ENCODE measurements at places on chromosomes 12 and 14. TPM values are rescaled to one million over a fixed set of nuclear protein-coding genes. Genes with fewer than 3 reads are reported as not detected.

Gene SLC17A8
- polyA plus RNA-seq: not detected

Gene SLC24A4
- 0.09 TPM for polyA plus RNA-seq

Gene LRTM2
- not detected for polyA plus RNA-seq

Gene DHRS1
- 38.7 TPM for polyA plus RNA-seq

Gene CLEC4D
- polyA plus RNA-seq: 0.22 TPM

Gene DPF3
- 0.91 TPM for polyA plus RNA-seq

Gene SDR9C7
- polyA plus RNA-seq: not detected

Gene PPFIBP1
- polyA plus RNA-seq: 24.4 TPM

Gene KIF26A
- 2.5 TPM for polyA plus RNA-seq

Gene ALX1
- polyA plus RNA-seq: not detected

Gene LYZ
- 30.0 TPM for polyA plus RNA-seq

Gene SERPINA1
- polyA plus RNA-seq: 4.1 TPM

Gene NOVA1
- 5.7 TPM for polyA plus RNA-seq

Gene SOX5
- 1.1 TPM for polyA plus RNA-seq

Gene MYF5
- polyA plus RNA-seq: not detected

Gene KRT7
- polyA plus RNA-seq: 12.1 TPM

Gene BATF
- 7.2 TPM for polyA plus RNA-seq

Gene CCDC197
- polyA plus RNA-seq: not detected

Gene FGF23
- polyA plus RNA-seq: not detected

Gene ADAM21
- polyA plus RNA-seq: 0.10 TPM

Gene TAS2R7
- not detected for polyA plus RNA-seq

Gene METAP2
- 142 TPM for polyA plus RNA-seq

Gene ACSS3
- polyA plus RNA-seq: 9.4 TPM

Gene OTX2
- polyA plus RNA-seq: not detected

Gene NKX2-1
- not detected for polyA plus RNA-seq

Gene DAO
- polyA plus RNA-seq: not detected

Gene RHOJ
- polyA plus RNA-seq: 4.0 TPM

Gene DHRS2
- 4.9 TPM for polyA plus RNA-seq

Gene SYNDIG1L
- 0.24 TPM for polyA plus RNA-seq

Gene CABP1
- 2.9 TPM for polyA plus RNA-seq

Data from adrenal gland (tissue), 19 donors.